ENCODE measurements at places on chromosomes 12 and 14. TPM values are rescaled to one million over a fixed set of nuclear protein-coding genes. Genes with fewer than 3 reads are reported as not detected.

DNA sequence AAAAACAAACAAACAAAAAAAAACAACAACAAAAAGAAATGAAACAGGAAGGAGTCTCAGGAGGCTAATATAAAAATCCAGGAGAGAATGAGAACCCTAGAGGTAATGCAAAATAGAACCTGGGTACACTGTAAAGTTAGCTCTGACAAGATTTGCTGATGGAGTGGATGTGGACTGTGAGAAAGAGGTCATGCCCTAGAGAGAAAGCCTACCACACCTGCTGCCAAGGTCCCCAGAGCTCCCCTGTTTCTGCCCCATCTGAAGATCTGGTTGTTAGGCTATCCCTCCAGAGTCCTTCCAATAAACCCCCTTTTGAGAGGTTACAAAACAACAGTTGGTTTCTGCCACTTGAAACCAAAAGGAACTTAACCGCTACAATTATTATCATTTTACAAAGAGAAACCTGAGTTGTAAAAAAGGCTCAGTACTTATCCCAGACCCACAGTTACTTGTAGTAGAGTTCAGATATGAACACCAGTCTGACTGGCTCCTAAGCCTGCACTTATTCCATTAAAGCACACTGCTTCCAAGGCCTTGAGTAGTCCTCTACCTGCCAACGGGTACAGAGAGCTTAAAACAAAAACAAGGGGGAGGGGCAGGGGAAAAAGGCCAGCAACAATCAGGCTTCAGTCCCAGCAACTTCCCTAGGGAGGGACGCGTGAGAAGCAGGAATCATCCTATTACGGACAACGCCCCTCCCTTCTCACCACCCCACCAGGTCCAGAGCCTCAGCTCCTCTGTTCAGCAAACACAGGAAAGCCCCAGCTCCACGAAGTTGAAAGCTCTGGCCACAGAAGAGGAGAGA, 27.7 kb downstream of the PPP1R13B start:
- DNase-seq = no peak

DNA sequence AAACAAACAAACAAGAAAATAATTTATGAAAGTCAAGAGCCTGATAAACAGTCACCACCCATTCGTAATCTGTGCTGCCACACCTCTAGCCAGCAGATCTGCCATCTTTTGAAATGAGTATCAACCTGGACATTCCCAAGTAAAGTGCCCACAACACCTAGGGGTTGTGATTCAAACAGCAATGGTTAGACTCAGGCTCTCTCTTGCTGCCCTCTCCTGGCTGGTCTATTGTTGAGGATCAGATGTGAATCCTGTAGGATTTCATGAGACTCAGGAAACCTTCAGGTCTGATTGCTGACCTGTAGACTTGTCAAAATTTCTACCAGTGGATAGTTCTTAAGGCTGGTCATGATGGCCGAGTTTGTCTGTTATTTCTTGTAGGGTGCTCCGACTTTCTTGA, 26.8 kb downstream of the DGLUCY start:
- no peak for DNase-seq

DNA sequence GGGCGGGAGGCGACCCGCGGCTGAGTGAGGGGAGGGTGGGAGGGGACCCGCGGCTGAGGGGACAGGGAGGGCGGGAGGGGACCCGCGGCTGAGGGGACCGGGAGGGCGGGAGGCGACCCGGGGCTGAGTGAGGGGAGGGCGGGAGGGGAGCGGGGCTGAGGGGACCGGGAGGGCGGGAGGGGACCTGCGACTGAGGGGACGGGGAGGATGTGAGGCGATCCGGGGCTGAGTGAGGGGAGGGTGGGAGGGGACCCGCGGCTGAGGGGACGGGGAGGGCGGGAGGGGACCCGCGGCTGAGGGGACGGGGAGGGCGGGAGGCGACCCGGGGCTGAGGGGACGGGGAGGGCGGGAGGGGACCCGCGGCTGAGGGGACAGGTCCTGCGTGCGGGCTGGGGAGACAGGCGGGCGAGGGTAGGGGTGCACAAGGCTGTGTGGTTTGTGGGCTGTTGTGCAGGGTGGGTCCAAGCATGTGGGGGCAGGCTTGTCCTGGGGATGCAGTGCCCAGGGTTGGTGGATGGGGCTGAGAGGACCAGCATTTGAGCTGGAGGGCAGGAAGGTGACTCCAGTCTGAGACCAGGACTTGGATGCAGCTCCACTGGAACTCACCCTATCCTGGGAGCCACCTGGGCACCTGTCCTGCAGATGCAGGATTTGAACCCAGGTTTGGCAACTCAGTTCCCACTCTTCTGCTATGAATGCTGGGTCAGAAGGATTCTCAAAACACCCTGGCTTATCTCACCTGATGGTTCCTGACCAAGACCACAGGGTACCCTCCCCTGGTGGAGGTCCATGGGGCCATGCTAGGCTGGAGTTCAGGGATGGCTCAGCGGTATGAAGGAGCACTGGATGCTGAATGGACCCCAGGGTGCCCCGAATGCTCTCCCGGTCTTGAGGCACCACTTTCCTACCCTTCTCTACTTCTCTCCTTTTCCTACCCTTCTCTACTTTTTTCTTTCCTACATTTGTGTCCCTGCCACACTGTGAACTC, 9.4 kb downstream of the PLD4 start:
- no peak for DNase-seq

GRCh38 chr14:65002586-65003210, 16.0 kb downstream of the FNTB start:
- DNase-seq = no peak

- no peak for DNase-seq
These were observed 86.0 kb upstream of the SLC38A2 start for GRCh38 chr12:46458500-46459102.

- no peak for DNase-seq
These were observed 53.0 kb downstream of the ARL6IP4 start for GRCh38 chr12:123033392-123034021.

- no peak for DNase-seq
These were observed 2.5 kb upstream of the SMARCD1 start for GRCh38 chr12:50082644-50083043.

GRCh38 chr14:77248666-77249065, 22.3 kb downstream of the NGB start:
- DNase-seq = no peak

GRCh38 chr12:108649669-108650068, 16.0 kb upstream of the SELPLG start:
- DNase-seq = no peak

Gene SLC8A3
- 1.3 TPM for total RNA-seq

Gene DYNLL1
- 178 TPM for total RNA-seq

Gene RHOJ
- 5.9 TPM for total RNA-seq

Gene NGB
- total RNA-seq = not detected

Gene PLEKHD1
- total RNA-seq = not detected

Measured in right atrium auricular region (tissue), 2 donors.